ENCODE measurements at places on chromosomes 16 and 17.

DNA sequence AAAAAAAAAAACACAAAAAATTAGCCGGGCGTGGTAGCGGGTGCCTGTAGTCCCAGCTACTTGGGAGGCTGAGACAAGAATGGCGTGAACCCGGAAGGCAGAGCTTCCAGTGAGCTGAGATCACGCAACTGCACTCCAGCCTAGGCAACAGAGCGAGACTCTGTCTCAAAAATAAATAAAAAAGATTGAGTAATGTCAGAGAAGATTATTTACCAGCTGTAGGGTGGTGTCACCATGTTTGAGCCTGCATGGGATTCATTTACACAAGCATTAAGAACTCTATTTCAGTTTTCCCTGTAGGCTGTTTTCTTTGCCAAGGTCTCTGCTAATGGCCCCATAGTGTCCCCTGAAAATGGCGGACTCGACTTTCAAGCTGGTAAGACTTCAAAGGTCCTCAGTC lies 575.0 kb downstream of the CDH13 start:
- no peak for DNase-seq

DNA sequence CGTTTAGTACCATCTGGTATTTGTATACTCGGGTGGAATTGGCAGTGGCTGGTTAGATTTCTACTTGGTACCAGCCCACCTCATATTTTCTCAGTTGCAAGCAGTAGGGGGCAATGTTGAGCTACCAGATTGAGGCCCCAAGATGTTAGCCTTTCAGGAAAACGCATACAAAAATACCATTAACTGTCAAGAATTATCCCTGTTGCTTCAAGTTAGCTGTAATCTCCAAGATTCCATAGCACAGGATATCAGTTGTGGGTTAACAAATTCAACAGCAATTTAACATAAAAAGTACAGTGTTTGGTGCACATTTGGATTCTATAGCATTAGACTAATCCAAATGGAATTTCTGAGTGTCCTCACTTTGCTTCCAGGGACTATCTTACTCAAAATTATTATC lies 188.2 kb downstream of the FTO start:
- peak; percentile 76 for DNase-seq

DNA sequence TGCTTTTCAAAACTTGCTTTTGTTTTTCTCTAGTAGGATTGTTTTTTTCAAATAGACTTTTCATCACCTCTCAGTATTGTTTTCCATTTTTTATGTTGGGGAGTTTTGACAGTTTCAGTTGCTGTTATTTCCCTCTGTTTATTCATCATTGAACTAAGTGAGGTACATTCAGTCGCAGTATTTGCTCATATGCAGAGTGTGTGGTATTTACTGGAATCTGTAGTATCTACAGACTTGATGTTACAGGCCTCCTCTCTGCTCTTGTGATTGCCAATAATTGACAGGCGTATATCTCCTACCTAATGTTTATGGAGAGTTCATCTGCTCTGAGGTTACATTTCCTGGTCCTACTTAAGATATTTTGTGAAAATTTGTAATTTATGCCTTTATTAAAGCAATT lies 49.6 kb downstream of the COX10 start:
- DNase-seq, result no peak

- no peak for DNase-seq
Measured at GRCh38 chr17:48561884-48562810, 16.0 kb downstream of the HOXB4 start.

DNA sequence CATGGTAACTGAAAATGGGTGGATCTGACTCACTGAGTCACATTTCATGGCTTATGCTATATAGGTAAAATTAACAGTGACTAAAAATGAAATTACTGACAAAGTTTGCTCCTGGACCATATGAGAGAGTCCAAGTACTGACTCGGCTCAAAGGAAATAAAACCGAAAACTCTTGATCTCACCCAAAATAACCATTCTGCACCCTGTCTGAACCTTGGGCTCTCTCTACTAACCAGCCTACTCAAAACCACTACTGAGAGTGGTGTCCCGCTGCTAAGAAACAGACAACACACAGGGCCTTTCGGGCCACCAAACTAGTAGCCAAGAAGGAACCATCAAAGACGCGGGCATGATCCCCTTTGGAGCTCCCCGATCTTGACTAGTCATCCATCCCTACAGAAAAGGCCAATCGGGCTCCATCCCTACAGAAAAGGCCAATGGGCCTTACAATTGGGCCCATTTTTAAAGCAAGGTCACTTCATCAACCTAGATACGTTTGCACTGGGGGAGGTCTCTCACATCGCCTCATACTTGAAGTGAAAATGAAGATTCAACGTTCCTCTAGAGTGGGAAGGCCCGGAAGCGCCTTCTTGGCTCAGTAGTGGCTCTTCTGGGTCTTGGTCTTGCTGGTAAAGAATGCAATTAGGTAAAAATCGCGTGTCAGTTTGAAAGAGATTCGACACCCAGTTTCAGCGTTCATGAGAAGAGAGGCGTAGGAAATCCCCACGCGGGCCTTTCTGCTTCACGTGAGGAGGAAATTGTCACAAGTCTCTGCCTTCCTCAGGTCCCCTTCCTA lies 720 bp upstream of the ZPBP2 start:
- DNase-seq, result no peak

- DNase-seq, result no peak
Measured at GRCh38 chr17:81493198-81494038, 19.2 kb downstream of the ACTG1 start.

DNA sequence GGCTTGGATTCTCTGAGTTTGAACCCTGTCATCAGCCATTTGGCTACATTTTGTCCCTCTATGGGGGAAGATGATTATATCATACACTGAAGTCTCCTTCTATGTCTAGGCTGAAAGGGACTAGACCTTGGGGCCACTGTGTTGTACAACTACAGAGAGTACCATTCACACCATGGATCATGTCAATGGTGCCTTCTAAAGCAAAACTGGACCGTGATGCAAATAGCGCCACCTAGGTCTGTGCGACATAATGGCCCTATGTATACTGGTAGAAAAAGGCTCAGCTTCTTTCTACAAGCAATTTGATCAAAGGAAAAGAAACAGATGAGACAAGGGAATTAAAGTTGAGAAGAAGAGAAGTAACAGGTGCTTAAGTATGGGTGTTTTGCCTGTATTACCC lies 100.7 kb downstream of the LYRM1 start:
- no peak for DNase-seq

All from astrocyte of the spinal cord (primary cell).